Hepatocyte (in vitro differentiated cells): ENCODE measurements at places on chromosomes 5 and 9. TPM values are rescaled to one million over a fixed set of nuclear protein-coding genes. Genes with fewer than 3 reads are reported as not detected.
A peak's percentile ranks its signal among the peaks of the same experiment; 100 is the strongest.

LPAR1 gene
- 36.8 and 45.9 TPM in 2 replicates for total RNA-seq

DNA sequence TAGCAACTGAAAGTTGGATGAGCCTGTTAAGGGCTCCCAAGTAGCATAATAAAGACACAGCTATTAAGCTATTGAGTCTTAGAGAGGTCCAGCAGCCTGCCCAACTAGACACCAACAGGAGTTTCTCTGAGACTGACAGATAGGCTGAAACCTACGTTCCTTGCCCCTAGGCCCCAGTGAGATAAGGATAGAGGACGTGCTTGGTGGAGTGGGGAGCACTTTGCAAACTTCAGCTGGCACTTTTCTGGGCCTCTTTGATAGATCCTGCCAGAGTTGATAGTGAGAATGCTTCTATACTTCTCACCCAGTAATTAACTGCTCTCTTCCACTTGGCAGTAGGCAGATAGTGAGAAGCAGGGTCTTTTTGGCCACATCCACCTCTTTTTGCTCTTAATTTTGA, 20.8 kb upstream of the CTNNA1 start:
- DNase-seq: no peak

HCN1 gene
- 0.57 and 0.64 TPM in 2 replicates for total RNA-seq

DENND4C gene
- 70.2 and 82.6 TPM in 2 replicates for total RNA-seq

DAB2IP gene
- 23.6 and 31.0 TPM in 2 replicates for total RNA-seq

- DNase-seq: no peak
These were observed 408.0 kb downstream of the EBF1 start for GRCh38 chr5:158691631-158692255.

- no peak for DNase-seq
These were observed 24.3 kb downstream of the TTC39B start for GRCh38 chr9:15282567-15283285.

DNA sequence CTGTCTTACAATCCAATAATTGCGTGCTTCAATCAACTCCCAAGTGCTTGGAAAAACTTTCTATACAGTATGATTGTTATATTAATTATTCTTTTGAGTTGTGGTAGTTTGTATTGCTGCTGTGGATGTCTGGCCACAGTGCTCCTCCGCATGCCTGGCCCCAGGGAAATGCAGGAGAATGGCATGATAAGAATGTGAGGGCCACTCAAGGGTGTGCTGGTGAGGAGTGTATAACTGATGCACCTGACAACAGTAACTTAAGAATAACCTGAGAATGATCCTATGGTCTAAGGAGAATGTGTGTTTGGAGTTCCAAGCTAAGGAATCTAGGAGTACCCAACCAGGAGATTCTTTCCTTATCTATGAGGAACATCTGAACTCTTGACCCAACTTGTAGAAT, 152.9 kb upstream of the APC start:
- DNase-seq: no peak

PPP2R2B gene
- 2.3 and 4.4 TPM in 2 replicates for total RNA-seq

DNA sequence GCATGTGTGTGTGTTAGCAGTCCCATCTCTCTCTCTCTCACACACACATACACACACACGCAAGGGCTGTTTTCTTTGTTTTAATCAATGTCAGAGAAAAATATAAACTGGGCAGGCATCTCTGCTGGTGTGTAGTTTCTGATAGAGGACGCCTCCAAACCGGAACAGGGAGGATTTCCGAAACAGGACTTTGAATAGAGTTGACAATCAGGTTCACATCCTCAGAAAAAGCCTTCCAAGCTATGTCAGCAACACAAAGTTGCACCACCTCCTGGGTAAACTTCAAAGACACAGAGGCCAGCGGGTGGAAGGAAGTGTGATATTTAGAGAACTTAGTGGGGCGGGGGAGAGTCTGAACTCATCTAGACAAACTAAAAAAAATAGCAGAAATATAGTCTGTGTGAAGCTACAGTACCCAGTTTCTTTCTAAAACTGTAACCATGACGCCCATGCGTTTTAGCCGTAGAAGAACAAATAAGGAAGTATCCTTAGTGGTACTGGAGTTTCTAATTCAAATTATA, 1.2 kb downstream of the ST8SIA4 start:
- DNase-seq: peak; percentile 12
